ENCODE measurements at places on chromosomes 11 and 22.

- DNase-seq, result no peak
These were observed 588.4 kb downstream of the OPCML start for GRCh38 chr11:132943706-132944568.

- peak; percentile 56 for DNase-seq
These were observed 13.0 kb upstream of the CYB5R3 start for GRCh38 chr22:42661985-42662831.

DNA sequence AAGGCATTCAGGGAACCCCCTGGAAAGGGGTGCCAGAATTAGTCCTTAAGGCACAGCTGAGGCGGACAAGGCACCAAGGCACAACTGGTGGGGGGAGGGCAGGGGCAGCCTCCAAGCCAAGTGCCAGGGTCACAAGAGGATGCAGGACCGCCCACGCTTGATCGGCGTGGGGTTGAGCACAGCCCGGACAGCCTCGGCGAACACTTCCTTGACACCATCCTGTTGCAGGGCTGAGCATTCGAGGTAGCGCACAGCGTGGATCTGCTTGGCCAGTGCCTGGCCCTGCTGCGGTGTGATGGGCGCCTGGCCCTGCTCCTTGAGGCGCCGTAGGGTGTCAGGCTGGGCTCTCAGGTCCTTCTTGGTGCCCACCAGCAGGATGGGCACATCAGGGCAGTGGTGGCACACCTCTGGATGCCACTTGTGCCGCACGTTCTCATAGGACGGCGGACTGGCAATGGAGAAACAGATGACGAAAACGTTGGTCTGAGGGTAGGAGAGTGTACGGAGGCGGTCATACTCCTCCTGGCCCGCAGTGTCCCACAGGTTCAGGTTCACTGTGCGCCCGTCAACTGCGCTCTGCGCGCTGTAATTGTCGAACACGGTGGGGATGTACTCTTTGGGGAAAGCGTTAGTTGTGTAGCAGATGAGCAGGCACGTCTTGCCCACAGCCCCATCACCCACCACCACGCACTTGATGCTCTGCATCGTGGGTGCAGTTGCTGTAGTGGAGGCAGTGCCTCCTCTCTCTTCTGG is 13.1 kb downstream of the RHOG start:
- DNase-seq, result no peak

GRCh38 chr11:58580311-58580710 is 1.4 kb downstream of the ZFP91 start:
- DNase-seq, result no peak

DNA sequence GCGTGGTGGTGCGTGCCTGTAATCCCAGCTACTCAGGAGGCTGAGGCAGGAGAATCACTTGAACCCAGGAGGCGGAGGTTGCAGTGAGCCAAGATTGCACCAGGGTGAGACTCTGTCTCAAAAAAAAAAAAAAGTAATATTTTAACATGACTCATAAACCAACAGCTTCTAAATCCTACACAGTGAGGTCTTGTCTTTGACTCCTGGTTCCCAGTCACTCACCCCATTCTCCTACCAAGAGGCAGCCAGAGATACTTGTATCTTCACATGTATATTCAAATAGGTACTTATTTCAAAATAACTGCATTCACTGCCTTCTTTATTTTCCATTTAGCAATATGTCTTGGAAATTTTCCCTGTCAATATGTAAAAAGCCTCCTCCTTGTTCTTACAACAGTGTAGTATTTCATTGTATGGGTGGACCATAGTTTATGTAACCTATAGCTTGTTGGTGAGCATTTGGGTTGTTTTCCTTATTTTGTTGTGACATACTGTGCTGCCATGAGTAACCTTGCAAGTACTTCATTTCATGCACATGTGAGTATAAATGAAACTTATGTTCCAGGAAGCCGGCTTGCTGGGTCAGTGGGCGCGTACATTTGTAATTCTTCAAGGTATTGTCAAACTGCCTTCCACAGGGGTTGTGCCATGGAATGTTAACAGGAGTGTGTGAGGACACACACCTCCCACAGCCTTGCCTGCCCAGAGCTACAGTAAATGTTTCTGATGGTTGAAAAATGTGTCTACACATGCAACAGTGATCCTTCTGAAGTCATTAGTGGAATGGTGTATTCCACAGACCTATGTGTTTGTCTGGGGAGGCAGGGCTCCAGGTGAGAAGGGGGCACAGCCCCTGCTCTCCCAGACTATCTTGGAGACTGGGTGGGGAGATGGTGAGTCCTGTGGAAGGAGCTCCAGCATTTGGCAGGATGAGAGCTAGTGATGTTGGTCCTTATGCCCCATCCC is 47.9 kb downstream of the OSBP2 start:
- DNase-seq, result no peak

- DNase-seq, result no peak
These were observed 7.8 kb upstream of the JAML start for GRCh38 chr11:118232659-118233058.

GRCh38 chr22:28068826-28069225 is 149.8 kb upstream of the PITPNB start:
- DNase-seq, result no peak

- no peak for DNase-seq
These were observed 1.2 kb upstream of the TNFRSF13C start for GRCh38 chr22:41927813-41928212.

GRCh38 chr22:21865041-21865440 is 2.4 kb downstream of the MAPK1 start:
- DNase-seq, result no peak

- no peak for DNase-seq
These were observed 192.1 kb downstream of the MN1 start for GRCh38 chr22:27609451-27609888.

DNA sequence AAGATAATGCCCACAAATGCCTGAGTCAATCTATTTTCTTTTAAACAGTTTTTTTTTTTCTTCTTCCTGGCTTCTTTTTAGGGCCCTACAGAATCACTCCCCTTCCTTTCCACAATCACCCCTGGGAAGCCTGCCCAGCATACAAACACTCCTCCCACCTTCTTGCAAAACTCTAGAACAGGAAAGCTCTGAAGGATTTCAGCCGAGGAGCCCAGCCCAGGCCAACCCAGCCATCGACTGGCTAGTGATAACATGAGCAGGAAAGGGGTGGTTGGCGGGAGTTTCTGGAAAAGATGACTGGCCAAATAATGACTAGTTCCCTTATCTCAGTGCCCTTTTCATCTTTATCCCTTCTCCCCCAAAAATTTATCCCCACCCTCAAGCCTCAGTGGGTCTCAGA is 68.2 kb downstream of the USP35 start:
- no peak for DNase-seq

- no peak for DNase-seq
These were observed 214.3 kb downstream of the NXPE2 start for GRCh38 chr11:114892381-114893197.

DNA sequence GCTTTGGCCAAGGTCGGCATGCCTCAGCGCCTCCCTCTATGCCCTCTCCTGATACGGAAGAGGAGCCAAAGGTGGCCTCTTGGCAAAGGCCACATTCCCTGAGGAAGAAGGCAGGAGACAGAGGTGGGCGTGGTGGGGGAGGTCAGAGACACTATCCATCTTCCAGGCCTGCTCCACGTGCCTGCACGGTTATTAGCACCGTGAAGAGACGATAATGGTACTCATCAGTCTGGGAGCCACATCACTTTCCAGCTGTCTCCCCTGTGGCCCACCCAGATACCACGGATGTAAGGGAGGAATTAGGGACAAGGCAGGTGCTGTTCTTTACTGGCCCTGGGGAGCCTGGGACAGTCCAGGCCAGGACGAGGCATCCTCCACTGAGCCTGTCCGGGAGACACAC is 354.3 kb downstream of the MN1 start:
- DNase-seq, result no peak

DNA sequence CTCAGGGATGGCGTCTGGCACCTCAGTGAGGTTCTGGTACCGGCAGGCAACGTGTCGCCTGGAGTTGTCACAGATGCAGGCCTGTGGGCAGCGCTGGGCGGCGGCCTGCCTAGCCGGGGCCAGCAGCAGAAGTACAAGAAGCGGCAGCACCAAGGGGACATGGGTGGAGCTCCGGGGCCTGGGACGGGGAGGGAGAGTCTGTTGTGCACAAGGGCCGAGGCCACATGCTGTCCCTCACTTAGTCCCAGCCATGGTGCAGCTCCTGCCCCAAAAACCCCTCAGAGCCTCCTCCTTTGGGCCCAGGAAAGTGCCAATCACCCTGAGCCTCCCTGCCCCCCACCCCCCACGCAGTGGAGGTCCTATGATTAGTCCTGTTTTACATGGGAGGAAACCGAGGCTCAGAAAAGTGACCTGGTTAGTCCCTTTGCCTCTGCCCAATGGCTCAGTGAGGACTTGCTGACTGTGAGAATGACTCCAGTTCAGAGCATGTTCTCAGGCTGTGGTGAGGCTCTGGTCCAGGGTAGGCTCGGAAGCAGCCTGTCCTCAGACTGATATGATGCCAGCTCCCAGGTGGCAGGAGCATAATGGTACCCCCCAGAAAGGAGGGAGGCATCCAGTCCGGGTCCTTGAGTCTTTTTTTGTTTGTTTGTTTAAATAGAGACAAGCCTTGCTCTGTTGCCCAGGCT is 1.1 kb downstream of the CHADL start:
- no peak for DNase-seq

DNA sequence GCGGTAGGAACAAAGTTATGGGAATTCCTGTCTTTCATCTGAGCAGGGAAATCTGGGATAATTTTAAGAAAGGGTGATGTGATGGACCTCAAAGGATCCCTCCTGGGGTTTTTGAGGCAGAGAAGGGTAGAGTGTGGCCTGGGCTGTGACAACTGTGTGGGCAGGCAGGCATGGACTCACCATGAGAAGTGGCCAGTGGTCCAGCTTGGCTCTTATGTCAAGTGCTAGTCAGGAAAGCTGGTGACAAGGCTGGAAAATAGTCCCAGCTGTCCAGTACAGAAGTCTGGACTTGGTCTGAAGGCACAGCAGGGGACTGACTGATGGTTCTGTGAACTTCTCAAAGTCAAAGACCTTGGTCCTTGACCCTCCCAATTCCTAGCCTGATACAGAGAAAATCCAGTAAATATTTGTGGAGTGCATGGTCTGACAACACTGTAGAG is 1.7 kb downstream of the PPFIBP2 start:
- DNase-seq, result no peak

- DNase-seq, result no peak
These were observed 570.6 kb upstream of the LARGE1 start for GRCh38 chr22:34490886-34491285.

GRCh38 chr11:130203766-130204702 is 44.5 kb downstream of the ST14 start:
- no peak for DNase-seq

- no peak for DNase-seq
These were observed 31.8 kb downstream of the YPEL1 start for GRCh38 chr22:21703684-21704316.

GRCh38 chr11:47998733-47999359 is 18.5 kb downstream of the PTPRJ start:
- no peak for DNase-seq

DNA sequence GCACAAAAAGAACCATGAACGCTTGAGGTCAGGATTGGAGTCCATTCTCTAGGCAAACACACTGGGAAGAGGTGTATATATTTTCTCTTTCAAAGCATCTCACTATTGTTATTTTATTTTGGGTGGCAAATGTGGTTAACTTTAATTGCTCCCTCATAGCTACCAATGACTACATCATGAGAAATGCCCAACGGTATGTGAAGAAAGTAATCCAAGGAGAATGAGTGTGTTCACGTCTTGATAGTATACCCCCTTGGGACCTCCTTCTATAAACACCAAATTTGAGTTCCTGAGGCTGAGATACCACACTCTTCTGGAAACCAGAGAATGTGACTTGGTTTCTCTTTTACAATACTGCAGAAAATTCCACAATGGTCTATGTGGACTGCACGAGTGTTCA is 15.8 kb downstream of the OR8D1 start:
- DNase-seq, result no peak

- DNase-seq, result no peak
These were observed 20.8 kb downstream of the TIMP3 start for GRCh38 chr22:32822179-32822877.
